ENCODE measurements at places on chromosomes 12 and 14. TPM values are rescaled to one million over a fixed set of nuclear protein-coding genes. Genes with fewer than 3 reads are reported as not detected.

The AVPR1A gene
- total RNA-seq, result 1.1 TPM

The FAM222A gene
- 0.28 TPM for total RNA-seq

The ZBTB42 gene
- total RNA-seq, result 10.2 TPM

The PPP1R1A gene
- total RNA-seq, result 0.65 TPM

The PPP4R4 gene
- 5.3 TPM for total RNA-seq

The LPAR5 gene
- total RNA-seq, result 2.8 TPM

- H3K27ac ChIP-seq, result no peak overlapping the region
- H3K27me3 ChIP-seq, result no peaks in the 10 kb centered on the region
- DNase-seq, result no peak
Measured at GRCh38 chr12:65098364-65098763, 22.7 kb downstream of the WIF1 start.

- no peak overlapping the region for H3K27ac ChIP-seq
- H3K27me3 ChIP-seq, result no peaks in the 10 kb centered on the region
- no peak overlapping the region for H3K4me3 ChIP-seq
- H3K4me1 ChIP-seq, result no peaks in the 10 kb centered on the region
- no peaks in the 10 kb centered on the region for H3K36me3 ChIP-seq
- DNase-seq, result no peak
Measured at GRCh38 chr12:71828813-71829212, 10.7 kb upstream of the TBC1D15 start.

DNA sequence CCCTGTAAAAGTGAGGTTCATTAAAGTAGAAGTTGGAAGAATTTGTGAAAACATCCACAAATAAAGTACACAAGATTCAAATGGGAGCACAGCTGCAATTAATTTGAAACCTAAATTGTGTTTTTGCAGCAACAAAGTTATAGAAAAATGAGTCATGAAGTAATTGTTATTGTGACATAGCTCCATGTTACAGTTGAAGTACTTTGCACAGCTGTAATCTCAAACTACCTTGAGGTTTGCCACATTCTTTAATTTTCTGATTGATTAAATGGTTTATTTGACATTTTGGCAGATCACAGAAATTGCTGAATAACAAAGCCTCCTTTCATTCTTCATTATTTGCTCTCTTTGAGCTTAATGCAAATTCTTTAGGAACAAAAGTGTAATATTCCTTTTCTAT lies 111.3 kb downstream of the RMST start:
- no peak for DNase-seq
- no peaks in the 10 kb centered on the region for H3K36me3 ChIP-seq
- H3K27ac ChIP-seq, result no peak overlapping the region
- H3K4me3 ChIP-seq, result no peak overlapping the region
- no peaks in the 10 kb centered on the region for H3K4me1 ChIP-seq

DNA sequence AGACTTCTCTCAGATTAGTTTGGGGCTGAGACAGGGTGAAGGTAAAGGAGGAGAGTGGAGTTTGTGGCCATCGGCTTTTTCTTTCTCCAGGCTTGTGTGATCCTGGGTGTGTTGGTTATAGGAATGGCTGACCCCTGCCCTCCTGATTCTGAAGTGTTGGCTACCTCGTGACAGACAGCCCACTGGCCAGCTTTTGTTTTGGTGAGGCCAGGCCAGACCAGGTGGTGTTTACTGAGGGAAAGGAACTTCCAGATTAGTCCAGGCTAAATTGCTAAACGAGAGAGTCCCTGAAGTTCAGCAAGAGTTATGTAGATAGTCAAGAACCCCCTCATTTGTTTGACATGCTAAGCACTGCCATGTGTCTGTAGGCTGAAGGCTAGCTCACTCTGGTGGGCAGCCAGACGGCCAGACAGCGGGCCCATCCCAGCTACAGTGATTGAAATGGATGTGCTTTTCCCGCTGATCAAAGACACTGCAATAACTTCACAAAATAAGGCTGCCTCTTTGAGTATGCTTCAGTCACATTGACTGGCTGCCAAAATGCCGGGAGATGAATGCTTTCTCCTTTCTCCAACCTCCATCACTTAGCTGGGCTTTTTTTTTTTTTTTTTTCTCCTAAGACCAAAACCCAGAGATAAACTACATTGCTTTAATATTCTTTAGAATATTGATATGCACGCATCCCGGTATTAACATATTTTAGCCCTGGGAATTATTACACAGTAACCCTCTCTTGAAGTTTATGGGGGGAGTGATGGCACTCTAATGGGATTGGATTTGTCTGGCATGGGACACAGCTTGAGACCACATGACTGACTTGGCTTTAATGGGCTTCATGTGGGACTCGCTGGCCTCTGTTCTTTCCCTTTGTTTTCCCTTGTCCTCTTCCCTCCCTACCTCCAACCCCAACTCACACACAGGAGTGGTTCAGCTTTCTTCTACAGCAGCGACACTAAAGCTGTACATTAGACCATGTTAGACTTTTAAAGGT lies 76.9 kb downstream of the SMOC1 start:
- H3K27ac ChIP-seq, result no peak overlapping the region
- no peak for DNase-seq
- no peaks in the 10 kb centered on the region for H3K27me3 ChIP-seq
- H3K36me3 ChIP-seq, result no peaks in the 10 kb centered on the region
- H3K4me1 ChIP-seq, result no peaks in the 10 kb centered on the region

DNA sequence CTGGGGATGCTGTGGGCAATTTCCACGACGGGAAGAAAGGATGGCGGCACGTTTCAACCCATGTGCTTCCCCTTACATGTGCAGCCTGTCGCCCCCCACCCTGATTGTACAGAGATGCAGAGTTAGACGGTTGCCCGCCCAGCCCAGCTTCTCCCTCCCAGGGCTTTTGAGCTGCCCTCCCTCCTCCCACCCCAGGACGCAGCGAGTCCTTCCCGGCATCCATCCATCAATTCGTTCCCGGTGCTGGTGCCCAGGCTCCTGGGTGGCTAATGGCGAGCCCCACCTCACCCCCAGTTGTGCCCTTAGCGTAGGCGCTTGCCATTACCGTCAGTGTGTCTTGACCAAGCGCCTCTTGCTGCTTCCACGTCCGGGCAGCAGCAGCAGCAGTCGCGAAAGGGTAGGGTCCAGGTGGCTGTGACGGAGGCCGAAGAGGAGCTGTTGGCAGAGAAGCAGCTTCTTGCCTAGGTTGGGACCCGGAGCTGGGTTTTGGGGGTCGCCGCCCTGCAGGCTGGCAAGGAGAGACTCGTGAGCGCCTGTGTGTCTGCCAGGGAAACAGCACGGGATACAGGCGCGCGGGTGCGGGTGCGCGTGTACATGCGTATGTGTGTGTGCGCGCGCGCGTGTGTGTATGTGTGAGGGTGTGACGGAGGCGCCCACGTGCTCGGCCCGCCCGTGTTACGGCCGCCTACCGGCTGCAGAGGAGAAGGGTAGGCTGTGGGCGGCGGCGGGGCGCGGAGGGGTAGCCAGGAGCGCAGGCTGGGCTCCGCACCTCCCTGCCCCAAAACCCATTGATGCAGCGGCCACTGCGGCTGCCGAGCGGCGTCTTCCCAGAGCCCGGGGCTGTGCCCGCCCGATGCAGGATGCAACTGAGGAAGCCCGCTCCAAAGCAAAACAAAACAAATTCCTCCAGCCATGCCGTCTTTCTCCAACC lies at the start of gene SLC6A15:
Gene SLC6A15 (minus strand): TSS at position 602 of the 931 bp plus-strand sequence. CDS start 20,679 bp downstream, outside the sequence.
- peaks cover 47% of the 10 kb centered on the region for H3K27me3 ChIP-seq
- peak within 1 kb of the TSS; percentile 25 for H3K4me3 ChIP-seq
- peaks cover 12% of the 10 kb centered on the region for H3K4me1 ChIP-seq
- H3K36me3 ChIP-seq, result no peaks in the 10 kb centered on the region
- H3K27ac ChIP-seq, result no peak within 1 kb of the TSS
- DNase-seq, result peak; percentile 74

DNA sequence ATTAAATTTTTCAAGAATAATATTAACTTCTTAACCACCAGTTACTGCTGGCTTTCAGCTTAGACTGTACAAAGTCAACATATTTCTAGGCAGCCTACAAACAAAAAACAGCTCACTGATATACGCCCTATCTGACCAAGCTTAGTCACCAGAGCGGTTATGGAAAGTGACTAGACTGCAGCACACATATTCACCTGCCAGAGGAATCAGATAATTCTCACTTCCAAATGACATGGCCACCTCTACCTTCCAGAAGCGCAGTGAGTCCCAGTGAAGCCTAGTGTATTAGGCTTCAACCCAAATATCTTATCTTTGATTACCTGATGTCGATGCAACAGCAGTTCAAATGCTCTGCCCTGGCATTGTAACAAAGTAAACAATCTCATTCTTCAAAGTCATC lies 8.5 kb downstream of the STXBP6 start:
- H3K27me3 ChIP-seq, result no peaks in the 10 kb centered on the region
- peak; percentile 33 for DNase-seq
- peaks cover 5% of the 10 kb centered on the region for H3K36me3 ChIP-seq
- H3K4me1 ChIP-seq, result peaks cover 19% of the 10 kb centered on the region
- no peak overlapping the region for H3K4me3 ChIP-seq

DNA sequence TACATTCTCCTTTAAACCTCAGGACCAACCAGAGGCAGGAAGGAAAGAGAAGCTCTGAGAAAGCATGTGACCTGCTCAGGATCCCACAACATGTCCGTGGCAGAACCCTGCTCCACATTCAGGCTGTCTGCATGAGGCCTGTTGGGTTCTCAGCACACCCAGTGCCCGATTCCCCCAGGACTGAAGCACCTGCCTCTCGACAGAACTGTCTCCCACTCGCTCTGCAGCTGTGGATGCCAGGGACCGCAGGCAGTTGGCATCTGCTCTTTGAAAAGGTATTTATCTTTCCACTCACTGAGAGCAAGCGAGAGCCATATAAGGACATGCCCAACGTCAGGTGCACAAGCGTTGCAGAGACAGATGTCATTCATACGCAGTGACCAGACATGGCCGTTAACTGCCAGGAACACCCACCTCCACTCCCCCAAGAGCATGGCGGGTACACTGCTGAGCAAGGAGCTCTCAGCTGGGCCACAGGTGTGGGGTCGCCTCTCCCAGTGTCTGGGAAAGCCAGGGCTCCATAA lies 18.9 kb downstream of the PITPNM2 start:
- no peaks in the 10 kb centered on the region for H3K36me3 ChIP-seq
- no peaks in the 10 kb centered on the region for H3K4me1 ChIP-seq
- H3K27ac ChIP-seq, result peak overlapping the region; percentile 54

DNA sequence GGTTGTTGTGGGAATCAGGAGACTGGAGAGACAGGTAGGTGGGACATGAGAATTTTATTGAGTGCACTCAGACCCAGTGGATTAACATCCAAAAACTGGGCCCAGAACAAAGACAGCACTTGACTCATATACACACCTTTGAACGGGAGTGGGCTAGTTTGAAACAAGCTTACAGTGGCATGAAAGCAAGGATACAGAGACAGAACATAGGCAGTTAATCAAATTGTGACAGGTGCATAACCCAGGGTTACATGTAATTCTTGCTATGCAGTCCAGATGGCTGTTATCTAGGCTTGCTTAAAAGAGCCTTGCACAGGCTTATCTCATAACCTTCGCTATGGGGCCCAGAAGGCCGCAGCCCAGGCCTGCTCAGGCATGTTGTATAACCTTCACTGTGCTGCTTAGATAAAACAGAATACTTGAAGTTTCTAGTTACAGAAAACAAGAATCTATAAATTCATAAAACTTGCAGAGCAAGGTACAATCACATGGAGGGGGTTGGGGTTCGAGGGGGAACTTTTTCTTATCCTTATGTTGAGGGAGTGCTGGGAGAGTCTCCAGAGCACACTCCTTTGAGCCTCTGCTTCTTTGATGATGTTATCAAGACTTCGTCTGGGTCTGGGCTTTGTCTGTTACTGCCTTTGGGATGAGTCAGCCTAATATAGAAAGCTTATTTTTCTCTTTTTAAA lies 81.7 kb downstream of the TNFAIP2 start:
- no peak overlapping the region for H3K27ac ChIP-seq
- no peak for DNase-seq
- H3K4me1 ChIP-seq, result no peaks in the 10 kb centered on the region
- peaks cover 22% of the 10 kb centered on the region for H3K27me3 ChIP-seq
- no peaks in the 10 kb centered on the region for H3K36me3 ChIP-seq

DNA sequence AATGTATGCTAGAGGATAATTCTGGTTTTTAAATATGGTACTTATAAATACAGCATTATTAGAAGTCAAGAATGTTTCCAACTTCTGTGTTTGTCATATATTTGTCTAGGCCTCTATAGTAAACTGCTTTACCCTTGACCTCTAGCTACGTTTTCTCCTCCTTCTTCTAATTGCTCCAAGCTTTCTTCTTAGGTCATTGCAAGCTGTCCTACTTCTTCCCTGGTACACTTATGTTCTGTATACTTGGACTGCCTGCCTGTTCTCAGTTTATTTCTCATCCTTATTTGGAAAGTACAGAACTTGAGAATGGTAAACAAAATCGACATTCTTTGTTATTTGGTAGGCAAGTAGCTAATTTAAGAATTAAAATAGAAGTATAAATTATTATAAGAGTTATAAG lies 23.9 kb upstream of the ATP2B1 start:
- H3K4me3 ChIP-seq, result no peak overlapping the region
- H3K36me3 ChIP-seq, result no peaks in the 10 kb centered on the region
- no peaks in the 10 kb centered on the region for H3K27me3 ChIP-seq

DNA sequence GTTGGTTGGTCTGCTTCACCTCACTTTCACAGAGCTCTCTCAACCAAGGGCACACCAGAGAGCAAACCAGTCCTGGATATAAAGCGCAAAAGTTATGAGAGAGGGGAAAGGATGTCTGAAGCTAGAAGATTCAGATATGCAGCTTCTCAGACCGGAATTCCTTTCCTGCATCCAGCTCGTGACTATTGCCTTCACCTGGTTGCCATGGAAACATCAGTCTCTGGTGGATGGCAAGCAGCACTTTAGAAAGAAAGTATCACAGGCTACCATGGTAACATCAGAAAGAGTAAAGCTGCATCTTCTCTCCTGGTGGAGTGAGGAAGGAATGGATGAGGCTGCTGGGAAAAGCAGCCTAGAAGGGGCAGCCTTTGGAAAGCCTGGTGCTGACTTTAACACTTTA lies 13.7 kb downstream of the REM2 start:
- H3K4me1 ChIP-seq, result peaks cover 5% of the 10 kb centered on the region
- no peak for DNase-seq
- peaks cover 8% of the 10 kb centered on the region for H3K36me3 ChIP-seq
- H3K4me3 ChIP-seq, result no peak overlapping the region
- no peaks in the 10 kb centered on the region for H3K27me3 ChIP-seq

DNA sequence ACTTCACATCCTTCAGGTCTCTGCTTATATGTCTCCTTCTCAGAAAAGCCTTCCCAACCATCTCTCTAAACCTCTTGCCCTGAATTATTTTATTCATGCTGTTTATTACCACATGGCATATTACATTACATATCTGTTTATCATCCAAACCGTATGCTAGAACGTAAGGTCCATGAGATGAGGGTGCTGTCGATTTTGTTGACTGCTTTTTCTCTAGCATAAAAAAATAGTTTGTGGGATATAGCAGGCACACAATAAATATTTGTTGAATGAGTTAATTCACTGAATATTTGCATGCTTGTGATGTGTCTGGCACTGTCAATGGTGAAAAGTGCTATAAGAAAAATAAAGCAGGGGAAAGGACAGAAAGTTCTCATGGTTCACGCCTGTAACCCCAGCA lies 22.9 kb downstream of the SAMD4A start:
- H3K27me3 ChIP-seq, result no peaks in the 10 kb centered on the region
- no peak overlapping the region for H3K4me3 ChIP-seq
- H3K36me3 ChIP-seq, result no peaks in the 10 kb centered on the region
- H3K4me1 ChIP-seq, result no peaks in the 10 kb centered on the region
